Stromal cell of bone marrow (primary cell): ENCODE measurements at places on chromosomes 7 and 10.

- DNase-seq = no peak
Observed at GRCh38 chr10:1605999-1606940, 131.1 kb downstream of the ADARB2 start.

GRCh38 chr7:82443036-82443546 lies 486 bp downstream of the CACNA2D1 start:
- DNase-seq = peak; percentile 21

DNA sequence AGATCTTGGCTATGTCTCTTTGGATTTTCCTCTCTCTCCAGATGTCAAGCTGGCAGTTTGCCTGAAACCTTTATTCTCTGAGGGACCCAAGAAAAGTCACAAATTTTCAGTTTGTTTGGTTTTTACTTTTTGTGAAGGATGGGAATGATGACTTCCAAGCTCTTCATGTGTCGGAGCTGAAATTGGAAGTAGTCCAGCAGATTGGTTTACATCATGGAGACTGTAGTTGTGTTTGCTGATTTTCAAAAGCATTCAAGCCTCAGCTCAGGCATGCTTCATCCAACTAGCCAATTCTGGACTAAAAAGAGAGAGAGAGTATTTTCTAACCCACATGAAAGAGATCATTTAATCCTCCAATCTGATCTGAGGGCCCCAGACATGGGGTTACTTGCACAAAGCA lies 326.2 kb upstream of the AUTS2 start:
- no peak for DNase-seq

- DNase-seq = no peak
Observed at GRCh38 chr10:106615081-106615480, 549.4 kb downstream of the SORCS1 start.

GRCh38 chr10:44205067-44205466 lies 179.8 kb downstream of the CXCL12 start:
- DNase-seq = no peak

- DNase-seq = no peak
Observed at GRCh38 chr10:13511409-13511808, 17.4 kb downstream of the BEND7 start.

DNA sequence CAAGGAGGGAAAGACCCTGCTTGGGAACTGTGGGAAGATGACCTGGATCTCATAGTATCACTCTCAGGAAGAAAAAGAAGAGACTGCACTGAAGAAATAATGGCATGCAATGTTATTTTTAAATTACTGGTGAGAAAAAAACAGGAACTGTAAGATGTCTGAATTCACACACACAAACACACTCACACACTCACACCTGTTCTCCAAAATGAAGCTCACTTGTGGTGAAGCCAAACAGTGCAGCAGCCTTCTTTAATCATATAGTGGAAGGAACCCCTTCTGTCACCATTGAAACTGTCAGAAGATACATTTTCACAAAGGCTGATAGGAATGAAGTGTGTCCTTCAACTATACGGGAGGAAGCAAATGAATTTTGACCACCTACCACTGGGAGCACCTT lies 156.5 kb upstream of the GHITM start:
- DNase-seq = no peak

GRCh38 chr10:114869520-114869892 lies 47.9 kb downstream of the FHIP2A start:
- peak; percentile 89 for DNase-seq

- no peak for DNase-seq
Observed at GRCh38 chr10:125163803-125164202, 3.4 kb upstream of the CTBP2 start.
